NCI-H748 treated with DMSO at 0.1 percent for 48 hours (cell line): ENCODE measurements at places on chromosomes 7 and 10.

GRCh38 chr10:45470098-45471012, 96.3 kb downstream of the ALOX5 start:
- no peak for DNase-seq

- DNase-seq = no peak
Observed at GRCh38 chr7:80151274-80151665, 16.6 kb downstream of the GNAI1 start.

DNA sequence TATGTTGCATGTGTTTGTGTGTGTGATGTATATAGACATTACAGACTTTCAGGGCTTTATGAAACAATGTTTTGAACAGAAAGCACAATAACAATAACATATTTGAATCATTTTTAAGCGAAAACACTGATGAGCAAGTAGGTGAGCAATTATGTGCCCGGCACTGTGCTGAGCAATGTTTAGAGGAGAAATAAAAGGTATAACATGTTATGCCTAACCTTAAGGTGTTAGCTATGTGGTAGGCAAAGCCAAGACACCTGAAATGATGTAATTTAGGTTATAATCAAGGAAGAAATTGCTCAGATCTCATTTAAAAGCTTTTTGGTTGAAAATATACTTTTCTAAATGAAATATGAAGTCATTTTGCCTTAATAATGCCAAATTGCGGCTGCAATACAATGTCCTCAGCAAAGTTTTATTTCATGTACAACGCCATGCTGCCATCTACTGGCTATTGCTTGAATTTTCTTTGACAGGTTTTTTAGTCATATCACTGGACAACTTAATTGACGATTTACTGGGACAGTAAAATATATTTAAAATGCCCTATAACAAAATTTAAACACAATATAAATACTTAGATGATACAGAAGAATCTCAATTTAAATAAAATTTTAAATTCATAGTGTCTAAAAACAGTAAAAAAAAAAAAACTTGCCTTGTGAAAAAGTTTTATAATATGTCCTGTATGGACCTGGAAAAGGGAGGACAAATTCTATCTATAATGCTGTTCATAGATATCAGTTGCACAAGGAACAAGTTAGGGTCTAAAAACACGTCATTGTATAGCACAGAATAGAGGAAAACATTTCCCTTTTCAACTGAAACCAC, 131.1 kb upstream of the CDK1 start:
- peak; percentile 21 for DNase-seq

DNA sequence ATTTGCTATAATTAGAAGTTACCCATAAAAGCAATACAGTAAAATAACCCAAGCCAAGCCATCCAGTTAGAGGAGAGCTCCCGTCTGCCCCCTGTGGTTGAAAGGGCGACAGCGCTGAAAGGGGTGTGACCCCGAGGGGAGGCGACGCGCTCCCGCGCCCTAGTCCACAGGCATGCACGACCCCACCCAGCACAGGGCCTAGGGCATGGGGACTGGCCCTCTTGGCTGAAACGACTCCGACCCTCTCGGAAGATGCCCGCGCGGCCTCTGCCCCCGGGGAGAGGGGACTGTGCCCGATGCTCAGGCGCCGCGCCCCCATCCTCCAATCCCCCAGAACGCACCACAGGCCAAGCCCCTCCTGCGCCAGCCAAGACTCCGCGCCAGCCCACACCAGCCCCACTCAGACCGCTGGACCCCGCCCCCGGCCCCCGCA, 64.0 kb downstream of the CSGALNACT2 start:
- DNase-seq = no peak

DNA sequence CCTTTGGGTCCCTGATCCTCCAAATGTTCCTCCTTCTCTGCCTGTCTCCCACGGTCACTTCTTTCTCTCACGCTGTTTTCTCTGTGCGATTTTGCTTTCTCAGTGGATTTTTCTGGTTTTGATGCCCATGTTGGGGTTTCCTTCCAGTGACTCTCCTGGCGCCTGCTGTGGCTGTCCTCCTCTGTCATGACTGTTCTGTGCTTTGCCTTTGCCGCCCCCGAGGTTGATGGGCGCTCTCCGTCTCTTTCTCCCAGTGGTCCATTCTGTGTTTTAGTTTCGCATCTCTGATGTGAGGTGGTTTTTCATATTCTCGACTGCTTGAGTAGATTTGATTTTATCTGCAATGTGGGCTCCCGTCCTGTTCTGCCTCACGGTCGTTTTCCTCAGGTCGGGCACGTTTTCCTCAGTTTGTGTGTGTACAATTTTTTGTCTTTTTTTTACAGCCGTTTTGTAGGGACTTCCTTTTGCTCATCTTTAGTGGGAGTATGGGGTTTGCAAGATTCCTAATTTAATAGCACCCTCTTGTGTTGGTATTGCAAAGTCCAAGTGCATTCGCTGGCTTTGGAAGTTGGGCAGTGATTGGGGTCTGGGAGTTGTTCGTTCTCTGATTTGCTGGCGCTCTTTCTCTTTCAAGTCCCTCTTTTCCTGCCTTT, 100.0 kb downstream of the INPP5A start:
- DNase-seq = peak; percentile 31

DNA sequence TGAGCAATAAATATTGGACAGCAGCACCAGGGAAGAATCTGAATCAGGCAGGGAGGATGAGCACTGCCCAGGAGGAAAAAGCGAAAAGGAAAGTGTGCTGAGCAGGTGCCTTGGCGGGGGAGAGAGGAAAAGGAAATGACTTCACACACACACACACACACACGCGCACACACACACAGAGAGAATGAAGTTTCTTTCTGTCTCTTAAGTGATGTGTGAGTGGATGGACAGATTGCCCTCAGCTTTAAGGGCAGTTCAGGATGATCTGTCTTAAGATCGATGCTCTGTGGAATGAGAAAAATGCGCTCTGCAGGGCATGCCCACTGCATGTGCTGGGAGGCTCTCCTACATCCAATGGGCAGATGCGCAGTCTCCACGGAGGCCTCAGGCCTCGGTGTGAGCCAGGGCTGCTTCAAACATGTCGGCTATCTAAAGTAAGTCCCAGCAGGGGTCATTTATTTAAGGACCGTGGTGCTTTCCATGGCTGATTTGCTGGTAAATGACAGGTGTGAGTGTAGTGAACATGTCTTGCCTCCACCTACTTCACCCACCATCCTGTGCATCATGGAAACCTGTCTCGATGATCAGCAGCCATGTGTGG, 2.5 kb upstream of the ACBD5 start:
- DNase-seq = peak; percentile 43

DNA sequence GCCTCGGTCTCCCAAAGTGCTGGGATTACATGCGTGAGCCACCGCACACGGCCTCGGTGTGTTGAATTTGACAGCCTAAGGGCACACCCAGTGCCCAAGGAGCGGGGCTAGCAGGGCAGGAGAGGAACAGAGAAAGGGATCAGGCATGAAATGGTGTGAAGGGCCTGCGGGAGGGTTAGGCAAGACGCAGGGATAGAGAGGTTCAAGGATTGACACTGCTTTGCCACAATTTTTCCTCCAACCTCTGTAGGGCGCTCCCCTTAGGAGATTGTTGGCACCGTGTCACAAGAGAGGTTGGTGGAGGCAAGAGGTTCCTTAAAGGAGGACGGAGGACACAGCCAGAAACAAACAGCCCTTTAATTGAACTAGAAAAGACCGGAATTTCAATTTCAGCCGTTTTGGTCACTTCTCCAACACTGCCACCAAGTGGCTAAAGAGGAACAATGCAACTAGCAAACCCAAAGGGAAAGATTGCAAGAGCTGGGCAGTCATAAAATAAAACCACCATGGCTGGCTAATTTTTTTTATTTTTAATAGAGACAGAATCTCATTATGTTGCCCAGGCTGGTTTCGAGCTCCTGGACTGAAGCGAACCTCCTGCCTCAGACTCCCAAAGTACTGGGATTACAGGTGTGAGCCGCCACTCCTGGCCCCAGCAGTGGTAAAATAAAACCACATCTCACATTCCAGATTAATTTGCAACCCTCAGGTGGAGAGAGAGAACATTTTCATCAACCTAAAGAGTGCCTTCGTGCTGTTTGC, 6.9 kb upstream of the CREB3L2 start:
- DNase-seq = peak; percentile 65

GRCh38 chr10:133527771-133528271, 658 bp downstream of the CYP2E1 start:
- no peak for DNase-seq

- no peak for DNase-seq
Observed at GRCh38 chr7:74183142-74183541, 9.0 kb downstream of the EIF4H start.

GRCh38 chr7:30974605-30975255, 11.0 kb downstream of the GHRHR start:
- peak; percentile 2 for DNase-seq

DNA sequence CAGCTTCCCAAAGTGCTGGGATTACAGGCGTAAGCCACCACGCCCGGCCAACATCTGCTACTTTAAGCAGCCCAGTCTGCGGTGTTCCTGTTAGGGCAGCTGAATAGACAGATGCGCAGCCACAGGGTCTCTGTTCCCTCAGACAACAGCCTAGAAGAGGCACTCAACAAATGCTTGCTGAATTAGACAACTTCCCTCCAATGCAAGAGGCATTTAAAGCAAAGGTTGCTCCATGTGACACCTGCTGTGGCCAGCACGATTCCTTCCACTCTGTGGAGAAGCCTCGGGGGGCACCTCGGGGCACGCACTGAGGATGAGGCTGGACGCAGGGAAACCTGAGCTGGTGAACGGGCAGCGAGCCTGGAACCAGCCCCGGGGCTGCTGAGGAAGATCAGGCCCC, 237.8 kb downstream of the MAD1L1 start:
- DNase-seq = no peak

- no peak for DNase-seq
Observed at GRCh38 chr10:112687647-112688046, 240.6 kb downstream of the VTI1A start.

GRCh38 chr7:47227762-47228177, 354.1 kb downstream of the TNS3 start:
- DNase-seq = no peak

GRCh38 chr10:67075491-67075971, 149.7 kb downstream of the LRRTM3 start:
- no peak for DNase-seq

DNA sequence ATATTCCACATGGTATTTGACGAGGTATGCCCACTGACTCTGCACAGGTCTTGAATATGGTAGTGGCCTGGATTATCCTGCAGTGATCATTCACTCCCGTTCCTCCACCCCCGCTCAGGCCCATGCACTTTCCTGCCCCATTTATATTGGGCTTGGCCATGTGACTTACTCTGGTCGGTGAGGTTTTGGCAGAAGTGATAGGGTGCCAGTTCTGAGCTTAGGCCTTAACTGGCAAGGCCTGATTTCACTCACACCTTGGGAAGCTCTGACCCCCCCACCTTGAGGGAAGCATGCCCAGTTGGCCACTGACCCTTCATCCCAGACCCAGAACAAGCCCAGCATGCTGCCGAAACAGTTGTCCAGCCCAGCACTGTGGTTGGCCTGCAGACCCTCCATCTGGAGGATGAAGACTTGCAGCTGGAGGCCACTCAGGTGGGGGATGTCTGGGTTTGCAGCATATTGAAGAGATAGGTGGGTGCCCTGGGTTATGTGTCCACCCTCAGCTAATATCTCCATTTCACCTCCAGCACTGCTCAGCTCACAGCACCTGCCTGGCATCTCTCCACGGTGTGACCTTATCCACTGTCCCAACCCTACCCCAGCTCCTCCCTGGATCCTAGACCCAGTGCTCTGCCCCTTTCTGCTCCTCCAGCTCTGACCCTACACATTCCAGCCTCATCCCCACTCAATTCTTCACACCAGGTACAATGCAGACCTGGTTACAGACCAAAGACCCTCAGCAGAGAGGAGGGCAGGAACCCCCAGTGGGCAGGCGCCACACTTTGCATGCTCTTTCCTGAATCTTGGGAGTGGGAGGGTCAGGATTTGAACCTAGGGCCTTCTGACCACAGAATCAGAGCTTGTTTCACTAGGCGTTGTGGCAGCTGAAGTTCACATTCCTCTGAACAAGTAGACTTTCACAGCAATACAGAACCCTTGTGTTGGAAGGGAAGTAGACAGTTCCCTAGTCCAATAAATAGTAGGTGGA, 138.1 kb upstream of the CHST15 start:
- no peak for DNase-seq

- DNase-seq = no peak
Observed at GRCh38 chr7:97857544-97857943, 14.7 kb downstream of the ASNS start.

GRCh38 chr10:34031400-34031799, 696.9 kb upstream of the NRP1 start:
- DNase-seq = no peak

DNA sequence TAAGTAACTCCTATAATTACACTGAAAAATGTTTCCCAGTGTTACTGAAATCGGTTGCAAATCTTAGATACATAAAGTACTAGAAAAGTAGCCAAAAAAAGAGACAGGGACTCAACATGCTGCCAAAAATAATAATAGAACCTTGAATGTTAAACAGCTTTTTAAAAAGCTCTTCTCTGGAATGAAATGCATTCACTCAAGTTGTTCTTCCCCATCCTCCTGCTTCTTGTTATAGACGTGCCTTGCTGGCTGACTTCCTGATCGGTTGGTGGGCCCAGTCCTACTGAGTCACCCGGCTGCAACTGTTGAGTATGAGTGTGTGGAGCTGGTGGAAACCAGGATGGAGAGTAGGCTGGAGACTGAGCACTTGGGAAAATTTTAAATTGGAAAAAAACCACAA, 30.6 kb upstream of the RAPGEF5 start:
- DNase-seq = no peak

DNA sequence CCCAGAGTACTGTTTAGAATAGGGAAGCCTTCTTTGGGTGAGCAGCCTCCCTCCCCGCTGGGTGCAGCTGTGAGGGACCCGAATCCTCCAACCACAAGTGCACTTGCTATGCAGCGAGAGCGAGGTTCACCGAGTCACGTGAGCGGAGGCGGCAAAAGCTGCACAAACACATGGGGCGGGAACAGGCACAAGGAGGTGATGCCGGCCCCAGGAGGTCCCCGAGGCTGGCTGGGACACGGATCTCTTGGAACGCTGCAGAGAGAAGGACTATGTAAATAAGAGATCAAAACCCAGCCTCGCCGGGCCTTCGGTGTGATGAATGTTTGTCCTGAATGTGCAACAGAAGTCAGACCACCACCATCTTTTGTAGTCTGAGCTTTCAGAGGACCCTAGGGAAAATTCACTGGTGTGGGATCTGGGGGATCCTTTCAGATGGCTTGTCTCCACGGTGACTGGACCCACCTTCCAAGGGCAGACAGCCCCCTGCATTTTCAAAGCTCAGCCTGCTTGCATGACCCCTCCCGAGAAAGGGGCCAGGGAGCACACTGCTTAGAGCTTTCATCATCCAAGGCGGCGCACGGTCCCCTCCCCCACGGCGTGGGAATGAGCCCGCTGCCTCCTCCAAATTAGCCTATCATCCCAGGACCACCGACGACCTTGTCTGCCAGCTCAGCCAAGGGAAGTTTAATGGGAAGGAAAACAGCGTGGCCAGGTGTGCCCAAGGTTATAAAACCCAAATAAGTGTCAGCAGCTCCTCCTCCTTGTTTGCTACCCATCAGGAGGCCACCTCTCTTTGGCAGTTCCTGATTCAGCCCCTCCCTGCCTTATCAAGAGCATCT, 327.7 kb downstream of the CXCL12 start:
- DNase-seq = no peak

DNA sequence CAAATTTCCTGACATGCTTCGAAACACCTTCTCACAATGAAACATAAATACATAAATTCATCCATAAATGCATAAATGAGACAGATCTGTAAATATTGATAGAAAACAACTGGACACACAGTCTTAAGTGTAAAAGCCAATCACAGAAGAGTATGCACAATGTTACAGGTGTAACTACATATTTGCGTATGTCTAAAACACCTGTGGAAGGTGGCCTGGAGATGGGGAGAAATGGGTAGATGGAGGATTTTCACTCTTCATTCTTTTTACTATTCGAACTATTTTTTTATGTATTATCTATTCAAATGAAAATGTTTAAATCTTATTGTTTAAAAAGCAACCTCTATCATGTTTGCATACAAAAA, 860 bp downstream of the IQUB start:
- DNase-seq = no peak
